Type B pancreatic cell (in vitro differentiated cells): ENCODE measurements at places on chromosomes 13 and 19. TPM values are rescaled to one million over a fixed set of nuclear protein-coding genes. Genes with fewer than 3 reads are reported as not detected.

PLK5 gene
- 0.24 TPM in 1 of 2 replicates, not detected in the other for total RNA-seq

TMIGD2 gene
- total RNA-seq: not detected in 2 replicates

N4BP2L1 gene
- total RNA-seq: 4.9 and 7.4 TPM in 2 replicates

RPL18 gene
- total RNA-seq: 1,623 and 1,815 TPM in 2 replicates

TEX26 gene
- not detected in 2 replicates for total RNA-seq

THAP8 gene
- 4.9 and 6.4 TPM in 2 replicates for total RNA-seq

CTU1 gene
- total RNA-seq: 8.4 and 9.3 TPM in 2 replicates

KLK11 gene
- 1.3 and 1.4 TPM in 2 replicates for total RNA-seq

LSR gene
- 78.5 and 155 TPM in 2 replicates for total RNA-seq

DNA sequence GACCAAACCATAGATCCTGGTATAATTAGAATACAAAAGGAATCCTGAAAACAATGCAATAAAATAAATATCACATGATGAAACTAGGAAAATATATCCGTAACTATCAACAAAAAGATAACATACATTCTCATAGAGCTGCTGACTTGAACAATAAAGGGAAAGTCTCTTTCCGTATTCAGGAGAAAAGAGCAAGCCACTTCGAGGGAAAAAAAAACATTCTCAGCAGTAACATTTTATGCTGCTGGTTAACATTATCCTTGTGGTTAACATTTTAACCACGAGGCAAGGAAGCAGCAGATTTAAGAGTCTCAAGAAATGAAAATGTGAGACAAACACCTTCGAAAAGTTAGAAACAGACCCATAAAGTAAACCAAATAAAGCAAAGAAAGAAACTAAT is 25.8 kb downstream of the NALCN start:
- H3K27ac ChIP-seq: no peak overlapping the region
- no peaks in the 10 kb centered on the region for H3K36me3 ChIP-seq
- no peak overlapping the region for H3K4me3 ChIP-seq
- H3K27me3 ChIP-seq: no peaks in the 10 kb centered on the region
- no peak for DNase-seq

GRCh38 chr19:38141108-38141507 is 82.9 kb downstream of the DPF1 start:
- peaks cover 19% of the 10 kb centered on the region for H3K36me3 ChIP-seq
- no peak overlapping the region for H3K27ac ChIP-seq
- H3K27me3 ChIP-seq: no peaks in the 10 kb centered on the region
- H3K4me3 ChIP-seq: no peak overlapping the region

- peaks cover 74% of the 10 kb centered on the region for H3K27me3 ChIP-seq
- no peaks in the 10 kb centered on the region for H3K36me3 ChIP-seq
- H3K4me1 ChIP-seq: peaks cover 12% of the 10 kb centered on the region
- no peak within 1 kb of the TSS for H3K4me3 ChIP-seq
- H3K27ac ChIP-seq: no peak within 1 kb of the TSS
- DNase-seq: no peak
Observed at GRCh38 chr19:35852029-35852780, at the start of gene NPHS1. Gene NPHS1, minus strand, starts transcription at chr19:35852504. Its CDS starts 667 bp downstream, at chr19:35851837.

- H3K4me1 ChIP-seq: no peaks in the 10 kb centered on the region
- H3K27me3 ChIP-seq: no peaks in the 10 kb centered on the region
- no peak for DNase-seq
Observed at GRCh38 chr13:49388091-49388635, 55.7 kb downstream of the CAB39L start.

DNA sequence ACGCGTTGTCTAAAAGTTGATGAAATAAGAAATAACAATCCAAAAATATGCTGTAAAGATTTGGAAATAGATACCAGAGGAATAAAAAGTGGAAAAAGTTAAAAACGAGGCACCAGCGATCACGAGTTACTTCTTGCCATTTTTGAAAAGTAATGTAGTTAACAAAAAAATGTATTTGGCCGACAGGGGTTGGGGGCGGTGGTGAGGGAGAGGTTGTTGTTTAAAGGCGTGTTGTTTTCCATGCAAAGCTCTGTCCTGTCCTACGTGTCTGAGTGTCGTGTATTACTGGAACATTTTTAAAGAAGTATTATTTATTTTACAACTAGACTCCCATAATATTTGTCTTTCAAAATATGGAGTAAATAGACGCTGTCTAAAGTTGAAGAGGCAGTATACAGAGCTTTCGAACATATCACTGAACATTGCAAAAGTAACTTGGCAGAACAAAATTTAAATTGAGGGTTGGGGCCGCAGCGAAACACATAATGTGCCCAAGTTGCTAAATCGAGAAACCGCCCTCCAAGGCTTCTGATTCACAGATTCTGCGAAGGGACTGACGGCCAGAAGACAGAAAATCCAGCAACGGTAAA is 823 bp downstream of the FBXO17 start:
- H3K36me3 ChIP-seq: no peaks in the 10 kb centered on the region
- no peaks in the 10 kb centered on the region for H3K27me3 ChIP-seq
- H3K4me1 ChIP-seq: peaks cover 31% of the 10 kb centered on the region
- DNase-seq: no peak

DNA sequence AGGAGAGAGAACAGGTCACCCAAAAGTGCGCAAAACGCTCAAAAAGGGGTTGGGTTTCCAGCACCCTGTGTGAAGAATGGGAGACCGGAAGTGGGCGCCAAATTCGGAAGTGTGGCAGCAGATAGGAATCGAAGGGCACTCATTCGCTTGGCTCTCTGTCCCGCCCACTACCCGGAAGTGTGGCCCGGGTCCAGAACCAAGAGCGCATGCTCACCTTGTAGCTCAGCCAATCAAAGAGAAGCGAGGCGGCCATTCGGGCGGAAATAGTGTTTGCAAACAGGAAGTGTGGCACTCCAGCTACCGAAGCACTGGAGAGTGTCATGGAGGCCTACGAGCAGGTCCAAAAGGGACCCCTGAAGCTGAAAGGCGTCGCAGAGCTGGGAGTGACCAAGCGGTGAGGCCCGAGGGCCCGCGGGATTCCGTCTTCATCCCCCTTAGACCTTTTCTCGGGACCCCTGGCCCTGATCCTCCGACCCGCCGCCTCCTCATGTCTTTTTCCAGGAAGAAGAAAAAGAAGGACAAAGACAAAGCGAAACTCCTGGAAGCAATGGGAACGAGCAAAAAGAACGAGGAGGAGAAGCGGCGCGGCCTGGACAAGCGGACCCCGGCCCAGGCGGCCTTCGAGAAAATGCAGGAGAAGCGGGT is at the start of gene FAM32A:
Gene FAM32A (plus strand): TSS at position 288 of the 645 bp plus-strand sequence. CDS start 33 bp downstream, at position 321.
- no peaks in the 10 kb centered on the region for H3K27me3 ChIP-seq
- H3K4me1 ChIP-seq: peaks cover 22% of the 10 kb centered on the region
- H3K27ac ChIP-seq: peak within 1 kb of the TSS; percentile 98
- peak within 1 kb of the TSS; percentile 95 for H3K4me3 ChIP-seq
- H3K36me3 ChIP-seq: peaks cover 14% of the 10 kb centered on the region
- peak; percentile 98 for DNase-seq

DNA sequence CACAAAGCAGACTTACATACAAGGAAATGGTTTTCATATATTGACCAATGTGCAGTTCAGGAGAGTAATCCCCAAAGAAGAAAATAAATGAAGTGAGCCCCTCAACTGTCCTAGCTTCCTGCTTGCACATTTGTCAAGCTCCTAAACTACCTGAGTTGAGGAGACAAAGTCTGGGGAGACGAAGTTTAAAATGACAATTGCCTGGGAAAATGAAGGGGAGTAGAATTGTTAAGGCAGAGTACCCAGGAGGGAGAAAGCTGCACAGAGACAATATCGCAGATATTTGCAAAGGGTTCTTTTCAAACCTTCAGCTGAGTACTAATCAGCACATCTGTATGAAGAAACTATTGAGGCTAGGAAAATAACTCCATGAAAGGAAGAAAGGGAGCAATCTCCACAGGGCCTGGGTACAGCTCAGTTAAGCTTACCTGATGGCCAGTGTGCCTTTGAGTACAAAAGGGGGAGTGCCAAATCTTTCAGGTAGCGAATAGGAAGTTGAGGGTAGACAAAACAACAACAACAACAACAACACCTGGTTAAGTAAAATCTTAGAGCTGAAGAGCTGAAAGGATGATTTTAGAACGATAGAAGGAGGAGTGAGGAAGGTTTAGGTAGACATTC is 1700.1 kb upstream of the PRR20A start:
- H3K4me3 ChIP-seq: no peak overlapping the region
- no peak overlapping the region for H3K27ac ChIP-seq
- no peaks in the 10 kb centered on the region for H3K27me3 ChIP-seq
- H3K4me1 ChIP-seq: no peaks in the 10 kb centered on the region

- H3K36me3 ChIP-seq: peaks cover 3% of the 10 kb centered on the region
- H3K27me3 ChIP-seq: no peaks in the 10 kb centered on the region
- H3K27ac ChIP-seq: no peak overlapping the region
- no peak overlapping the region for H3K4me3 ChIP-seq
Observed at GRCh38 chr19:3655402-3656072, 28.9 kb upstream of the CACTIN start.

DNA sequence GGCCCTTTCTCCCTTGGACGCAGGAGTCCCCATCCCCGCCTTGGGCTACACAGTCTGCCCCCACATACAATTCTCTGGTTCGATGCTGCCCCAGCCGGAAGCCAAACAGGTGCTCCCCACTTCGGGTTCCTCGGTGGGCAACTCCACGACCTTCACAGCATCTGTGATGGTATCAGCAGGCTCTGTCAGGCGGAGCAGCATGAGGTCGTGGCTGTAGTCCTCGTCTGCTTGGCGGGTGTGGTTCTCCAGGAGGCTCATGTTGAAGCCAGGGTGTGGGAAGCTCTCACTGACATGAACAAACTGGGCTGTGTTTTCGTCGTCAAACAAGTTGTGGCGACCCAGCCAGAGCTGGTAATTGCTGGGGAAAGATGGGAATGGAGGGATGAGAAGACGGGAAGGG is 3.5 kb downstream of the KLK1 start:
- peak overlapping the region; percentile 52 for H3K4me3 ChIP-seq
- H3K36me3 ChIP-seq: no peaks in the 10 kb centered on the region
- peaks cover 84% of the 10 kb centered on the region for H3K27me3 ChIP-seq
- DNase-seq: no peak
- peaks cover 13% of the 10 kb centered on the region for H3K4me1 ChIP-seq

GRCh38 chr19:36093146-36093662 is 17.7 kb upstream of the OVOL3 start:
- no peak for DNase-seq
- H3K4me1 ChIP-seq: no peaks in the 10 kb centered on the region
- H3K36me3 ChIP-seq: peaks cover 3% of the 10 kb centered on the region
- H3K27ac ChIP-seq: no peak overlapping the region
- H3K27me3 ChIP-seq: no peaks in the 10 kb centered on the region

DNA sequence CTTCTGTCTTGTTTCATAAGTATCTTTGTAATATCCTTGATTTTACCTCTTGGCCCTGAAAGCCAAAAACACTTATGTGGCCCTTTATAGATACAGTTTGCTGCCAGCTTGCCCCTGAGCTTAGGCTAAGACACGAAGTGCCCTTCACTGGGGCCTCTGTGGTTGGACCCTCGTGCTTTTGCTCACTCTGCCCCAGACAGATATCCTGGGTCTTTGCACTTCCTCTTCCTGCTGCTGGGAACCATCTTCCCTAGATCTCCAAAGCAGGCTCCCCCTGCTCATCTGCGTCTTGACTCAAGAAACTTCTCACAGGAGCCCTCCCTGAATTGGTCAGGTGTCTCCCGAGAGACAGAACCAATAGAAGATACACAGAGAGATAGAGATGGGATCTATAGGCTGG is 2.0 kb upstream of the TNFSF14 start:
- no peak for DNase-seq
- H3K4me3 ChIP-seq: no peak overlapping the region
- H3K36me3 ChIP-seq: no peaks in the 10 kb centered on the region
- H3K4me1 ChIP-seq: no peaks in the 10 kb centered on the region
- no peak overlapping the region for H3K27ac ChIP-seq
- peaks cover 3% of the 10 kb centered on the region for H3K27me3 ChIP-seq

GRCh38 chr19:18364826-18365528 is 21.0 kb upstream of the GDF15 start:
- no peak for DNase-seq
- H3K36me3 ChIP-seq: peaks cover 12% of the 10 kb centered on the region
- peak overlapping the region; percentile 73 for H3K4me3 ChIP-seq
- H3K27me3 ChIP-seq: no peaks in the 10 kb centered on the region
- peaks cover 44% of the 10 kb centered on the region for H3K4me1 ChIP-seq
- peak overlapping the region; percentile 97 for H3K27ac ChIP-seq

- H3K36me3 ChIP-seq: no peaks in the 10 kb centered on the region
- no peak for DNase-seq
- H3K27ac ChIP-seq: no peak overlapping the region
- H3K27me3 ChIP-seq: peaks cover 17% of the 10 kb centered on the region
Observed at GRCh38 chr13:72521940-72522661, 205.3 kb downstream of the MZT1 start.

DNA sequence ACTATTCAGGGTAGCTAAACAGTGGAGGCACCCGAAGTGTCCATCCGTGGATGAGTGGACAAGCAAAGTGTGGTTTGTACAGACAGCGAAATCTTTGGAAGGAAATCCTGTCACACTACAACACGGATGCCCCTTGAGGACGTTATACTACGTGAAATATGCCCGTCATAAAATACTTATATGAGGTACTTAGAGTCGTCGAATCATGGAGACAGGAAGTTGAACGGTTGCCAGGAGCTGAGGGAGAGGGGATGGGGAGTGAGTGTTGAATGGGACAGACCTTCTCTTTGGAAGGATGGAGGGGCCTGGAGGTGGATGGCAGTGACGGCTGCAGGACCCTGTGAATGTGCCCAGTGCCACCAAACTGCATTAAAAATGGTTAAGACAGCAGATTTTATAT is 11.6 kb downstream of the ATP4B start:
- H3K27ac ChIP-seq: peak overlapping the region; percentile 8
- H3K4me3 ChIP-seq: no peak overlapping the region
- H3K4me1 ChIP-seq: no peaks in the 10 kb centered on the region
- H3K27me3 ChIP-seq: no peaks in the 10 kb centered on the region
- peaks cover 16% of the 10 kb centered on the region for H3K36me3 ChIP-seq

GRCh38 chr19:24032651-24033050 is 54.3 kb upstream of the ZNF254 start:
- H3K4me1 ChIP-seq: peaks cover 10% of the 10 kb centered on the region
- no peaks in the 10 kb centered on the region for H3K27me3 ChIP-seq
- peak overlapping the region; percentile 100 for H3K4me3 ChIP-seq
- peak overlapping the region; percentile 100 for H3K27ac ChIP-seq
- H3K36me3 ChIP-seq: peaks cover 23% of the 10 kb centered on the region
